ENCODE measurements at places on chromosomes 13 and 19.

DNA sequence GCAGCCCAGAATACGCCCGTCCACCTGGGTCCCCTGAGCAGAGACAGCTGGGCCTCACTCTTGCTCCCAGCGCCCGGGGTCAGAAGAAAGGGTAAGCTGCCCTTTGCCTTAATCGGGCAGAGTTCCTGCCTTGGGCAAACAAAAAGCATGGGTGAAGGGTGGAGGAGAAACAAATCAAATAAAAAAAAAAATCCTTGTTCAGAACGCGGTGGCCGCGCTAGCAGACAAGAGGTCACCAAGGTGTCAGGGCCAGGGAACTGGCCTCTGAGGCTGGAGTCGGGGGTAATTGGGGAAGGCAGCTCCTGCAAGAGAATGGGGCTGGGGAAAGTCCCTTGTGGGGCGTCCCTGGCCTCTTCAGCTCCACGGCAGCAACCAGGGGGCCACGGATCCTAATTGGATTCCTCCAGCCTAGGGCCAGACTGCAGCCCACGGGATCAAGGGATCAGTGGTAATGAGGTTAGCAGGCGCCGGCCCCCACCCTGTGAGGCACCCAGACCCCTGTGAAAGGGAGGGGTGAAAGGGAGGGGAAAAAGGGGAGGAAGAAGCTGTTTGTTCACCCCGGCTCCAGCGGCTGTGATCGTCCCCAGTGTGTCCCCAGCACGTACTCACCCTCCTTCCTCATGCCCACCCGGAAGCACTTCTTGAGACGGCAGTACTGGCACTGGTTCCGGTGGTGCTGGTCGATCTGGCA lies 5.5 kb downstream of the NR2F6 start:
- peaks cover 22% of the 10 kb centered on the region for H3K4me1 ChIP-seq
- H3K27ac ChIP-seq = no peak overlapping the region
- no peaks in the 10 kb centered on the region for H3K36me3 ChIP-seq
- no peaks in the 10 kb centered on the region for H3K27me3 ChIP-seq

DNA sequence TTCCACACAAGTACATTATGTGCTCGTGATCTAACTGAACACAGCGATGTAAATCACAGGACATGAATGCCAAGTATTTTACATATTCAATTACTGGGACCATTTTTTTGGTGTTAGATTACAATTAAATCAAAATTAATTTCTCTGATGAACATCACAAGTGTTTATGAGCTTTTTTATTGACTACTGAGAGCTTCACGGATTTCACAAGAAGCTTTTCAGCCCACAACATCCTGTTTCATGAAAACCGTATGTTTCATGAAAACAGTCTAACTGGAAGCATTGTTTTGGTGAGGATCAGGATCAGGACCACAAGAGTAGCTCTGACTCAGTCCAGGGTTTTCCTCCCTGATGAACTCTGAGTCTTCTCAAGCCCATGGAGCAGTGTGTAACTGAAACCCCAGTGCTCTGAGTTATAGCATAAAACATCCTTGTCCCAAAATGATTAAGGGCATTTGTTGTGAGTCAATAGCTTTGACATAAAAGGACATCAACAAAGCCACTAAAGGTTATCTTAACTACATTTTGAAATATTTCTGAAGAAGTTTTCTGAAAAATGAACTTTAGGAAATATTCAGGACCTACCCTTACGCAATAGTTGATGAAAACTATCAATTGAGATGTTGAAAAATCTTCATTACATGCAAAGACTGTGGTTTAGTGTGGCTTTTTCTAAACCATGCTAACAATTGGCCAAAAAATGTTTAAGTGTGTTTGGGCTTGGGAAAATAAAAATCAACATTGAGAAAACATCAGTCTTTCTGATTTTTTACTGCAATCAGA lies 49.3 kb downstream of the UFM1 start:
- H3K4me1 ChIP-seq = peaks cover 3% of the 10 kb centered on the region
- no peaks in the 10 kb centered on the region for H3K27me3 ChIP-seq
- H3K4me3 ChIP-seq = peak overlapping the region; percentile 30
- DNase-seq = no peak

- no peak overlapping the region for H3K27ac ChIP-seq
- H3K36me3 ChIP-seq = no peaks in the 10 kb centered on the region
- DNase-seq = no peak
- no peak overlapping the region for H3K4me3 ChIP-seq
- H3K27me3 ChIP-seq = peaks cover 28% of the 10 kb centered on the region
Measured at GRCh38 chr13:42660333-42660965, 86.5 kb downstream of the TNFSF11 start.

DNA sequence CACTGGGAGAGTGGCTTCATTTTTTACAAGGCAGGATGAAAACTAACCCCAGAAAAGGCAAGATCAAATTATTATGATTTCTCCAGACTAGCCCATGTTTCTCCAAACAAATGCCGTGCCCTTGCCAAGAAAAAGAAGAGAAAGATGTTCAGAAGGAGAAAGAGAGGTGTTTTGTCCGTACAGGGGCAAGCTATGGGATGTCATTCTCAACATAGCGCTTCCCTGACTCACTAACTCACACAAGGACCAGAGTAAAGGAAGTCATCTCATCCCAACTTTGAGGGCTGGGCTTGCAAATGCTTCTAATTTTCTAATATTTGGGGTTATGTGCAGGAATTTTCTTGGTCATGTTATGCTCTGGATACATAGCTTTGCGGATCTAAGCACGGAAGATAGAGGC lies 224.2 kb upstream of the MAB21L1 start:
- H3K4me1 ChIP-seq = no peaks in the 10 kb centered on the region
- H3K27me3 ChIP-seq = peaks cover 12% of the 10 kb centered on the region
- no peak overlapping the region for H3K27ac ChIP-seq
- DNase-seq = no peak
- no peak overlapping the region for H3K4me3 ChIP-seq

DNA sequence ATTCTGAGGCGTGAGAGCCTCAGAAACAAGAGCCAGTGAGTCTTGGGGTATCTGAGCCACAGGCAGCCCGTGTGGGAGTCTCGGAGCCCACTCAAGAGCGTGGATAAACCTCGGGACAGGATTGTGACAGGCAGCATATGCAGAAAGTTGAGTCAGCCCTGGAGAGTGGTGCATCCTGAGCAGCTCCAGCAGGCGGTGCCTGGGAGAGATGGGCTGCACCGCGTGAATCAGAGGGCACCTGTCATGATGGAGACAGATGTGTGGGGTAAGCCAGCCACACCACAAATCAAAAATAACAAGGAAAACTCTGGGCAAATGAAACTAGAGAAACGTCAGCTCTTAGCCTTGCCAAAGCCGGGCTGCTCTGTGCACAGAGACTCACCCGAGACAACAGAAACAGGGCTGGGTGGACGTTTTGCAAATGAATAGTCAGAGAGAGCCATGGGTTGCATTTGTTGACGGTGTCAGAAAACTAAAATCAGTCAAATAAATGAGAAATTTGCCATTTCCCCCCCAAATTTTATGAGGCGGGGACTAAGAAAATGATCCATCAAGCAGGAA lies 30.0 kb upstream of the POP4 start:
- DNase-seq = no peak
- H3K27me3 ChIP-seq = peaks cover 76% of the 10 kb centered on the region
- no peak overlapping the region for H3K27ac ChIP-seq
- H3K4me1 ChIP-seq = peaks cover 9% of the 10 kb centered on the region
- H3K4me3 ChIP-seq = no peak overlapping the region
- peaks cover 3% of the 10 kb centered on the region for H3K36me3 ChIP-seq

DNA sequence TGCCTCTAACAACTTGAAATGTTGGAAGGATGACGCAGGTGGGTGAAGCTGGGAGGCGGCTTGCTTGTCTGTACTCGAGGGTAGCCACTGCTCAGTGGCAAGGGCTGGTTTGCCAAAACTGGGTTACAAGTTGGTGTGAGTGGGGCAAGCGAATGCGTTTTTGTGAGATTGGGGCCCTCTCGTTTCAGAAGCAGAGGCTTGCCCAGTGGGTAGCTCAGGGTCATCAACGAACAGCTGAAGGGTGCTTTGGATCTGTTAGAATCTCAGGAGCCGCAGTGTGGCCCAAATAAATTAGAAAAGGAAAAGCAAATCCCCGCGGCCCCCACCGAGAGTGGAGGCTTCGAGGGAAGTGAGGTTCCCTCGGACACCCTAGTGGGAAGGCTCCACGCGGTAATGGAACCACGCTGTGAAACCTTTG lies 7.3 kb downstream of the ATP4B start:
- no peaks in the 10 kb centered on the region for H3K36me3 ChIP-seq
- H3K27ac ChIP-seq = no peak overlapping the region

DNA sequence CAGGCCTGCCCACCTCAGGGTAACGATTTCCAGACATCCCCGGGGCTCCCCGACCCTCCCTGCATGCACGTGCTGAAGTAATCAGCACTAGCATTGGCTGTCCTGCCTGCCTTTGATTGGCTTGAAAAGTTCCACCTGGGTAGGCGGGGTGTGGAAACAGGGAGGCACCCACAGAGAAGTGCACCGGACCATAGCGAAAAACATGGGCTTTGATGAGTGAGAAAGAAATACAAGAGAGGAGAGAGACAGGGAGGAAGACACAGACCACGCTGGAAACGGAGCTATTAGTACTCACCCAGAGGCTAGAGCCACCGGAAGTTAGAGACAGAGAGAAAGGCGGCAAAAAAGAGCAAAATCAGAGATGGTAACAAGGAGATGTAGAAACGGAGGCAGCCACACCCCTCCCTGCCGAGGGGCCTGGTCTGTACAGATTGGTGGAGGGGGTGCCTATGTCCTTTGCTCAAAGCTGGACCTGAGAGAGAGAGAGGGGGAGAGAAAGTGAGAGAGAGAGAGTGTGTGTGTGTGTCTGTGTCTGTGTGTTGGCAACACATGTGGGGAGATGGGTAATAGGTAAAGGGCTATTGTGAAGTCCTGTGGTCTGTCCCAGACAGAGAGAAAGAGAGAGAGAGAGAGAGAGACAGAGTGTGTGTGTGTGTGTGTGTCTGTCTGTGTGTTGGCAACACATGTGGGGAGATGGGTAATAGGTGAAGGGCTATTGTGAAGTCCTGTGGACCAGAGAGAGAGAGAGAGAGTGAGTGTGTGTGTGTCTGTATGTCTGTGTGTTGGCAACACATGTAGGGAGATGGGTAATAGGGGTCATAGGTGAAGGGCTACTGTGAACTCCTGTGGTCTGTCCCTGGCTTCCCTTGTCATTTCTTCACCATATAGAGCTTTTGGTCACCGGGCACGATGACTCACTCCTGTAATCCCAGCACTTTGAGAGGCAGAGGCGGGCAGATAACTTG lies 2.9 kb downstream of the CGB3 start:
- no peaks in the 10 kb centered on the region for H3K27me3 ChIP-seq
- H3K36me3 ChIP-seq = no peaks in the 10 kb centered on the region
- H3K4me1 ChIP-seq = peaks cover 25% of the 10 kb centered on the region
- H3K27ac ChIP-seq = peak overlapping the region; percentile 56

DNA sequence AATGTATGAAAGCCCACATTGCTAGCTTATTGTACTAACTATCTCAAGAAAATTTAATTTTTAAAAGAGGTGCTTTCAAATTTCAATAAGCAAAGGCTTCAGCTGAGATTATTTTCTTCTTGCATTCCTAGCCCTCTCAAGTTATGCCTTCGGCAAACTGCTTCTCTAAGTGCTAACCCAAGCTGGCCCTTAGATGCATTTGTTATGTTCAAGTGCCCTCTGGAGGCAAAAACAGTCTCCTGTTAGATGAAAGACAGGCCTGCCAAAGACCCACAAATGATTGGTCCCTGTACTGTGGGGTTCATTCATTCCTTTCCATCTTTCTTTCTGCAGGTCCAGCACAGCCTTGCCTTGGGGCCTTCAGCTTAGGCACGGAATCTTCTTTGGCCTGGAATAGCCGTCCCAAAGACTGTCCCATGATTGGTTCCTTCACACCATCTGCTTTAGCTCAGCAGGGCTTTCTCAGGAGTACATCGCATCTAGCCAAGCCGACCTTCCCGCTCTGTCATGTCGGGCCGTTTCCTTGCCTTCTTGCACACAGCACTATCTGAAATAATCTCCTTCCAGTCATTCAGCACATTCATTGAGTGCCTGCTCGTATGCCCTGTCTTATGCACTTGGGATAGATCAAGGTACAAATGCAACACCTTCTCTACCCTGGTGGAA lies 26.4 kb upstream of the TPTE2 start:
- no peak for DNase-seq
- peaks cover 11% of the 10 kb centered on the region for H3K36me3 ChIP-seq
- no peak overlapping the region for H3K27ac ChIP-seq
- peak overlapping the region; percentile 84 for H3K4me3 ChIP-seq
- H3K27me3 ChIP-seq = peaks cover 11% of the 10 kb centered on the region
- peaks cover 25% of the 10 kb centered on the region for H3K4me1 ChIP-seq

- no peaks in the 10 kb centered on the region for H3K4me1 ChIP-seq
- no peaks in the 10 kb centered on the region for H3K27me3 ChIP-seq
- no peak overlapping the region for H3K27ac ChIP-seq
- no peak overlapping the region for H3K4me3 ChIP-seq
- no peak for DNase-seq
Measured at GRCh38 chr13:78820541-78820940, 161.6 kb upstream of the OBI1 start.

- no peak for DNase-seq
- peaks cover 54% of the 10 kb centered on the region for H3K27me3 ChIP-seq
- H3K4me3 ChIP-seq = peak overlapping the region; percentile 88
- H3K36me3 ChIP-seq = no peaks in the 10 kb centered on the region
- peak overlapping the region; percentile 62 for H3K27ac ChIP-seq
- H3K4me1 ChIP-seq = peaks cover 54% of the 10 kb centered on the region
Measured at GRCh38 chr19:18416778-18417249, 2.4 kb upstream of the SSBP4 start.

- H3K27ac ChIP-seq = no peak overlapping the region
- no peaks in the 10 kb centered on the region for H3K4me1 ChIP-seq
- no peaks in the 10 kb centered on the region for H3K27me3 ChIP-seq
- H3K36me3 ChIP-seq = no peaks in the 10 kb centered on the region
- no peak overlapping the region for H3K4me3 ChIP-seq
Measured at GRCh38 chr19:48544856-48545750, 6.9 kb upstream of the SULT2B1 start.

DNA sequence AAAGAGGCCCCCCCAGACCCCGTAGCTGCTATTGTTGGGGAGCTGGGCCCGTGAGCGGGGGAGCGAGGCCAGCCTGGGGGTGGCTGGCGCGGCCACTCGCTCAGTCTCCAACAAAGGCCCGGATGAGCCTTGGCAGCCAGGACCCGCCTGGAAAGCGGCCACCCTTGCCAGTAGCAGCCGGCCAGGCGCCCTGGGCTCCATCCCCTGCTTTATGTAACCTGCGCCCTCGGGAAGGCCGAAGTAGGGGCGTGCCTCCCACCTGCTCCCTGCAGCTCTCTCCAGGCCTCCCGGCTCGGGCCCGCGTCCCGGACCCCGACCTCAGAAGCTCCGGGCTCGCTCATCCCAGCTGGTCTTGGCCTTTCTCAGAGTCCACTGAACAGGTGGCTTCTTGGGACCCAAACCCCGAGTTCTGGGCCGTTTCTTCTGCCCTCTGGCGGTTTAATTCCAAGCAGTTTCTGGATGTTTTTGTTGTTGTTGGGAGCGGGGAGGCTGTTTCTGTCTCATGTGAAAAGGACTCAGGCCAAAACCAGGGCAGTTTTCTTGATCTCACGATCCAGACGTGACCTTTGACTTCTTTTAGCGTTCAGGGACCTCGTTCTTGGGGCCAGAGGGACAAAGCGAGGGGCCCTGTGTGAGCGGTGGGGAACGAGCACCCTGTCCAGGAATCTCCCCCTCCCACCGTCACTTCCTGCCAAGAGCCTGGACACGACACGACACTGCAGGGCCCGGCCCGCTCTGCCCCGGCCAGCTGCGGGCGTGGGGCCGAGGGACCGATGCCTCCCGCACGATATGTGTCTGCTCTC lies 1.2 kb downstream of the CDC34 start:
- DNase-seq = no peak
- no peaks in the 10 kb centered on the region for H3K36me3 ChIP-seq
- no peaks in the 10 kb centered on the region for H3K27me3 ChIP-seq
- peak overlapping the region; percentile 78 for H3K4me3 ChIP-seq

- DNase-seq = no peak
- no peaks in the 10 kb centered on the region for H3K27me3 ChIP-seq
- no peaks in the 10 kb centered on the region for H3K4me1 ChIP-seq
Measured at GRCh38 chr13:34421347-34421719, 520.7 kb upstream of the NBEA start.

All from naive B cell (primary cell).